ENCODE measurements at places on chromosomes 5 and 9. TPM values are rescaled to one million over a fixed set of nuclear protein-coding genes. Genes with fewer than 3 reads are reported as not detected.

DNA sequence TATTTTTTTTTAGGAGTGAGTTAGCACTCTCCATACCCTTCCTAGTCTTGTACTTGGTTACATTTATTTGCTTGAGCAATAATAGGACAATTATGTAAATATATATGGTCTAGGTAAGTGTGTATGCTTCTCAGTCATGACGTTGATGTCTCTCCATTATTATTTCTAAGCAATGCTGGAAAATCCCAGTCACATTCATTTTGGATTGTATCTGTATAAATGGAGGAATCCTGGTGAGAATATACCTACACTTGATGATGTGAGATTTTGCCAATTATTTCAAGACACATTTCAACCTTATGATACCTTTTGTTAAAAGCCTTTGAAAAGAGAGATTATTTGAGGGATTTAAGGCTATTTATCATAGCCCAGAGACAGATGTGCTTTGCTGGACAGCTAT lies 2244.5 kb upstream of the WWC1 start:
- no peak for DNase-seq
- no peaks in the 10 kb centered on the region for H3K27me3 ChIP-seq
- no peak overlapping the region for H3K4me3 ChIP-seq
- H3K27ac ChIP-seq, result no peak overlapping the region
- no peaks in the 10 kb centered on the region for H3K36me3 ChIP-seq
- no peaks in the 10 kb centered on the region for H3K4me1 ChIP-seq

GRCh38 chr9:124345751-124346281 lies 69.4 kb downstream of the PSMB7 start:
- H3K27ac ChIP-seq, result no peak overlapping the region
- H3K4me3 ChIP-seq, result no peak overlapping the region
- H3K36me3 ChIP-seq, result peaks cover 90% of the 10 kb centered on the region
- no peaks in the 10 kb centered on the region for H3K27me3 ChIP-seq

Gene FGD3
- 5.0 TPM for total RNA-seq

DNA sequence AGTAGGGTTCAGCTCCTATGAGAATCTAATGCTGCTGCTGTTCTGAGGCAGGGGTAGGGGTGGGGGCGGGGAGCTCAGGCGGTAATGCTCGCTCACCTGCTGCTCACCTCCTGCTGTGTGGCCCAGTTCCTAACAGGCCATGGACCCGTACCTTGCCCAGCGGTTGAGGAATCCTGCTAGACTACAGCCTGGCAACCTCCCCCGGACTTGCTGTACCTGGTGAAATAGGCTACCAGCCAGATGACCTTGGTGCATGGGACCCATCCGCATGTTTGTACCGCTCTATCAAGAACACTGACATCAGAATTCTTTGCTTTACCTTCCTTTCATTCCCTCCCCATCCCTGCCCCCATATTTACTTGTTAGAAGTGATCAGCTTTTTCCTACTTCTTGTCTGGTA lies 15.3 kb downstream of the IL31RA start:
- H3K4me3 ChIP-seq, result no peak overlapping the region
- H3K27me3 ChIP-seq, result no peaks in the 10 kb centered on the region
- no peak overlapping the region for H3K27ac ChIP-seq
- DNase-seq, result no peak

DNA sequence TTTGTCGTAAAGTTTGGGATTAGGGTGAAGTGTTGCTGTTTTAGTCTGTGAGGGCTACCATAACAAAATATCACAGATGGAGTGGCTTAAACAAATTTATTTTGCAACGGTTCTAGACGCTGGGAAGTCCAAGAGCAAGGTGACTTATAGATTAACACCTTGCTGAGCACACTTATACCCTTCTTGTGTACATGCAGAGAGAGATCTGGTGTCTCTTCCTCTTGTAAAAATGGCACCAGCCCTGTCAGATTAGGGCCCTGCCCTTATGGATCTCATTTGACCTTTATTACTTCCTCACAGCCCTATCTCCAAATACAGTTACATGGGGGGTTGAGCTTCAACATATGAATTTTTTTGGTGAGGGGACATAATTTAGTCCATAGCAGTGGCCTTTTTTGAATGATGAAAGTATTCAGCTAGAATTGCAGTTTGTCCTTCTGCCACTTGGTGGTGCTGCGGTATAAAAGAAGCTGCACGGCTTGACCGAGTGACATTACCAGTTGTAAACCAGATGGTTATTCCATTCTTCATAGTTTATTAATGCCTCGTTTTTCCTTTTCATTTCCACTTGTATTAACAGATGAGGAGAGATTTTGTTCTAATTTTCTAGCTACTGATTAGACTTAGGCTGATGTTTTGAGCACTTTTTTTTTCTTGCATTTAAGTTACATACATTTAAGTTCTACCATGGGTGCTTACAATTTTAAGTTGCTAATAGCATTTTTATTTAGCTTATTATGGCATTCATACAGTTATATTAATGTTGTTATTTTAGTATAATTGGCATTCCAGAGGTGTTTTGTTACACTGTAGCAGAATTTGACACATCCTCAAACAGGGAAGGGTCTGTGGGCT lies 19.4 kb downstream of the DCP2 start:
- H3K27me3 ChIP-seq, result no peaks in the 10 kb centered on the region
- DNase-seq, result peak; percentile 94
- peaks cover 26% of the 10 kb centered on the region for H3K36me3 ChIP-seq

Gene C9orf40
- total RNA-seq, result 4.0 TPM

Gene CD274
- 2.5 TPM for total RNA-seq

Gene UBE2QL1
- total RNA-seq, result 0.66 TPM

DNA sequence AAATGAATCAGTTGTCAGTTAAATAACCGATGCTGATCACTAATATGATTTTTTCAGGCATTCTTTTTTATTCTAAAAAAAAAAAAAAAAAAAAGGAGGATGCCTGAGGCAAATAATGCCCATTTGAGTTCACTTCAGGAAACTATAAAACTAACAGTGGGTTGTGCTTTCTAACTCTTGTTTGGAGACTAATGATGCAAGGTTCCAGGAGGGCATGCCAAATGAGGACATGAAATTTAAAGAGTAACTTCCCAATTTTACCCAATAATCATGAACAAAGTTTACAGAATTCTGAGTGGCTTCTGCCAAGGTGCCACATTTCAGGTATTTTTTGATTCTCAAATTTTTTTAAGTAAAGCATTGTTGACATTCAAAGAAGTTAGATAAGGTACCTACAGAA lies 41.0 kb downstream of the CEP120 start:
- no peaks in the 10 kb centered on the region for H3K4me1 ChIP-seq
- no peak overlapping the region for H3K4me3 ChIP-seq
- no peaks in the 10 kb centered on the region for H3K27me3 ChIP-seq
- DNase-seq, result no peak

Gene FBXL7
- total RNA-seq, result 27.4 TPM

GRCh38 chr5:176528761-176529115 lies 8.5 kb downstream of the RNF44 start:
- peaks cover 57% of the 10 kb centered on the region for H3K36me3 ChIP-seq
- H3K27ac ChIP-seq, result no peak overlapping the region
- H3K27me3 ChIP-seq, result no peaks in the 10 kb centered on the region

Gene ANXA2R
- total RNA-seq, result 2.1 TPM

Gene IL13
- total RNA-seq, result not detected

DNA sequence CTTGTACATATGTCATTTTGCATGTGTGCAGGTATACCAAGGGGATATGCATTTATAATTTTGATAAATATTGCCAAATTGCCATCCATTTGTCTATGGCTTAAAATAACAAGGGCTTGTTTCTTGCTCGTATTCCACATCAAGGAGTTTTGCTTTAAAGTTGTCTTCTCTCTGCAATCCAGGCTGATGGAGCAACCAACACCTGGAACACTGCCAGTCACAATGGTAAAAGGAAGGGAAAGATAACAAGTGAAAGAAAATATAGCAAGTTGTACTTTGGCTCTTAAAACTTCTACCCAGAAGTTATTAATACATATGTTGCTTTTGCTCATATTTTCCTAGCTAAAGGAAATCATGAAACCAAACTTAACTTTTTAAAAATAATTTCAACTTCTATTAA lies 156.9 kb downstream of the UNC13B start:
- DNase-seq, result no peak
- H3K27ac ChIP-seq, result no peak overlapping the region
- peaks cover 5% of the 10 kb centered on the region for H3K4me1 ChIP-seq
- H3K4me3 ChIP-seq, result no peak overlapping the region

- peaks cover 6% of the 10 kb centered on the region for H3K4me1 ChIP-seq
- no peak overlapping the region for H3K27ac ChIP-seq
- H3K4me3 ChIP-seq, result no peak overlapping the region
Measured at GRCh38 chr9:105281926-105282325, 37.5 kb downstream of the SLC44A1 start.

Gene TRAF1
- 7.4 TPM for total RNA-seq

DNA sequence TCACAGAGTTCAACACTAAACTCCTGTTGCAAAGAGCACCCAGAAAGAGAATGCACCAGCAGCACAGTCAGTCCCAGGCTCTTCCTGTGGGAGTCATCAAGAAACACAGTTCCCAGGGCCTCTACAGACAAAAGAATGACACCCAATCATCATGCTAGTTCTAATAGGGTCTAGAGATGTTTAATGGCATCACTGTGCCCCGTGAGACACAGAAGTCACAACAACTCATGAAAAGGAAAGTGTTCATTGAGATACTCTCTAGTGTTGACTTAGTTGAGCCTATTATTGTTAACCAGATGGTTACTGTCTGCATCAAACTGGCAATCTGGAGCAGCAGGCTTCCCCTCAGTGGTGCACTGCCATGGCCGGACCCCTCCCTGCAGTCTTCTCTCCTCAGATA lies 1.6 kb downstream of the KLHL3 start:
- peaks cover 28% of the 10 kb centered on the region for H3K4me1 ChIP-seq
- peak overlapping the region; percentile 43 for H3K4me3 ChIP-seq
- H3K36me3 ChIP-seq, result no peaks in the 10 kb centered on the region

DNA sequence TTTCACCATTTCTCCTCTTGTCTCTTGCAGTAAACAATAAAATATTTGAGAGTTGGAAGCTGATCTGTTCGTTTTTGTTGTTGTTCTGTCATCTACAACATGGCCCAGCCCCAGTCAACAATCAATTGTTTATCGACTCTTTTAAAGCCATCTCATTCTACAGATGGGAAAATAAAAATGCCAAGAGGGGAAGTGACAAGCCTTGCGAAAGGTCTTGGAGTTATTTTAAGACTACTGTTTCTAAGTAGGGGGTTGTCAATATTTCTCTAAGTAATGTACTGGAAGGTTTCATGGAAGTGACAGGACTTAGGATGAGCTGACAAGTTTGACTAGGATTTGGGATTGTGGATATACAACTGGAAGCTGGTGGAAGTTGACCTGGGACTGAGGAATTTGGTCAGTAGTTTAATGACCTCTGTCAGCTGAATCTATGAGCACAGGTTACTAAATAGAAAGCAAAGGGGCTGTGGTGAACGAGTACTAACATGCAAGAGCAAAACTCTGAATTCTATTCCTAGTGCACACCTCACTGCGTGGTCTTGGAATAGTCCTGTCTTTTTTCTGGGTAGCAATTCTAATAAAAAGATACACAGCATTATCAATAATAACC lies 57.5 kb upstream of the ADRB2 start:
- no peaks in the 10 kb centered on the region for H3K27me3 ChIP-seq
- H3K4me1 ChIP-seq, result no peaks in the 10 kb centered on the region
- H3K27ac ChIP-seq, result no peak overlapping the region
- H3K4me3 ChIP-seq, result no peak overlapping the region
- no peak for DNase-seq

DNA sequence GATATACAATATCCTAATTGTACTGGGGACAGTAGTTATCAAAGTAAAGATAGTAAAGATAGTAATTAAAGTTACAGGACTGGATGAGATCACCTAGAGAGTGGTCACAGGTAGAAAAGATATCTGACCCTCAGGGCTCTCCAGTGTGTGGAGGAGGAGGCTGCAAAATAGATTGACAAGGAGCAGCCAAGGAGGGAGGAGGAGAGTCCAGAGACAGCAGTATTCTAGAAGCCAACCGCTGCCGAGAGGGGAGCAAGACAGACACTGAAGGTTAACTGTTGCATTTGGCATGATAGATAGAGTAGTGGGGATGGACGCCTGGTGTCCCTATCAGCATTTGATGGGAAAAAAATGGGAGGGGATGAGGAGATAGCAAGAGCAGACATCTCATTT lies 17.0 kb upstream of the F2RL1 start:
- no peaks in the 10 kb centered on the region for H3K27me3 ChIP-seq
- no peak overlapping the region for H3K27ac ChIP-seq
- H3K36me3 ChIP-seq, result no peaks in the 10 kb centered on the region
- no peak overlapping the region for H3K4me3 ChIP-seq
- DNase-seq, result no peak

- DNase-seq, result no peak
- peaks cover 12% of the 10 kb centered on the region for H3K4me1 ChIP-seq
- no peak overlapping the region for H3K27ac ChIP-seq
- no peak overlapping the region for H3K4me3 ChIP-seq
- no peaks in the 10 kb centered on the region for H3K27me3 ChIP-seq
Measured at GRCh38 chr9:120846906-120847305, 4.2 kb upstream of the PSMD5 start.

- no peak overlapping the region for H3K27ac ChIP-seq
- DNase-seq, result no peak
- no peaks in the 10 kb centered on the region for H3K27me3 ChIP-seq
- no peaks in the 10 kb centered on the region for H3K4me1 ChIP-seq
- H3K4me3 ChIP-seq, result no peak overlapping the region
Measured at GRCh38 chr9:100206899-100207298, 107.9 kb downstream of the INVS start.

Gene IFNB1
- total RNA-seq, result not detected

- no peak overlapping the region for H3K4me3 ChIP-seq
- no peaks in the 10 kb centered on the region for H3K36me3 ChIP-seq
- no peak for DNase-seq
- H3K27ac ChIP-seq, result no peak overlapping the region
Measured at GRCh38 chr9:108787690-108788048, 68.1 kb downstream of the ACTL7B start.

DNA sequence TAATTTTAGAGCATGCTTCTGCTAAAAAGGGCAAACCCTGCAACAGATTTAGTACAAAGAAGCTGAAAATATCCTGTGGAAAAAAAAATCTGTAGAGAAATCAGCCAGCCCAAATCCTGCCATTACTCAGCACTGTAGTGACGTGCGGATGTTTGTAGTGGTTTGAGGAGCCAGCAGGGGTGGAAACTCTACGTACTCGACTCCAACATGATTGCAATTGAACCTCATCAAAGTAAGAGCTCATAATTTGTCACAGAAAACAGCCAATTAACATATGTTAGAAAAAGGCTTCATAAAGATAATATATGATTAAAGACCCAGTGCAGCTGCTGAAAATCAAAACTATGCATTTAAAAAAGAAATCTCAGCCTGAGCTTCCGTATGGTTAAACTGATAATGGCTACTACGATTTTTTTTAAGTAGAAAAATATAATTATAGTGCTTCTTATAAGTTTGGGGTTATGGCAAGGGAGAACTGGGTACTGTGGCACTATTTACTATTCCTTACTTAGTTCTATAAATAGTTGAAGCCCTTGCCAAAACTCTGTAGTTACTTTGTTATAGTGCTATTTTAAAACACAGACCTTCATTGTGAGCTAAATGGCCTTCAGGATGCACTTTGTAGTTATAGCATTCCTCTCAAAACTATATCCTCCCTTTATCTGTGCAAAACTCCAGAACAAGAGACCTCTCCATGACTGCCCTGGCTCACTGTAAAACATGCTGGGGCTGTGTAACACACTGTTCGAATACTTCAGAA lies 49.4 kb downstream of the MEF2C start:
- peak overlapping the region; percentile 37 for H3K4me3 ChIP-seq
- H3K36me3 ChIP-seq, result no peaks in the 10 kb centered on the region
- DNase-seq, result no peak
- peak overlapping the region; percentile 75 for H3K27ac ChIP-seq
- H3K27me3 ChIP-seq, result no peaks in the 10 kb centered on the region

GRCh38 chr9:8890695-8891094 lies 1091.1 kb upstream of the DMAC1 start:
- no peak for DNase-seq
- no peak overlapping the region for H3K27ac ChIP-seq
- H3K4me1 ChIP-seq, result peaks cover 10% of the 10 kb centered on the region

All from esophagus muscularis mucosa (tissue), 4 donors.